Panc1 (cell line): ENCODE measurements at places on chromosomes 4 and X. TPM values are rescaled to one million over a fixed set of nuclear protein-coding genes. Genes with fewer than 3 reads are reported as not detected.

The PHOX2B gene
- not detected for total RNA-seq

The ADRA2C gene
- total RNA-seq: 23.5 TPM

The GNRHR gene
- total RNA-seq: not detected

The ZNF275 gene
- total RNA-seq: 5.0 TPM

The SOX3 gene
- total RNA-seq: not detected

The MAGED4 gene
- 0.74 TPM for total RNA-seq

The CXCL5 gene
- total RNA-seq: 0.10 TPM

The MAP3K15 gene
- total RNA-seq: 4.9 TPM

The PDGFRA gene
- 0.15 TPM for total RNA-seq

The HSFX2 gene
- 0.26 TPM for total RNA-seq

The CC2D2A gene
- 3.6 TPM for total RNA-seq
